ENCODE measurements at places on chromosomes 2 and 18.

DNA sequence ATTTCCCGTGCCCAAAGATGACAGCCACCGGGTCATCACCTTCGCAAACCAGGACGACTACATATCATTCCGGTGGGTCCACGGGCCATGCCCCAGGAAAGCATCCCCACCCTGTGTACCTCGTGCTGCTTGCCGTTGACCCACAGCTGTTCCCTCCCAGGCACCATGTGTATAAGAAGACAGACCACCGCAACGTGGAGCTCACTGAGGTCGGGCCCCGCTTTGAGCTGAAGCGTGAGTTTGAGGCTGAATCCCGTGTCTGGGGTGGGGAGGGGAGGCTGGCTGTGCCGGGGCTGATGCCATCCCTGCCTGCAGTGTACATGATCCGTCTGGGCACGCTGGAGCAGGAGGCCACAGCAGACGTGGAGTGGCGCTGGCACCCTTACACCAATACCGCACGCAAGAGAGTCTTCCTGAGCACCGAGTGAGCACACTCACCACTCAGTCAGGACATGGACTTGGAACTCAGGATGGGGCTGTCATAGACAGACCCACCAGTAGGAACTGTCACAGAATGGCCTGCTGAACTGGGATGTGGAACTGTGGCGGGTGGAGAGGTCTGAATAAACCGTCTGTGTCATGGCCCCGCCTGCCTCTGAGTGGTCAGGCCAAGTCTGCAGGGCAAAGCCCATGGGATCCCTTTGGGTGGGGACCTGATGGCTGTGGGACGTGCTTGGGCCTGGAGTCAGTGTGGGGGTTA, 3.5 kb downstream of the IMP4 start:
- no peak for DNase-seq

DNA sequence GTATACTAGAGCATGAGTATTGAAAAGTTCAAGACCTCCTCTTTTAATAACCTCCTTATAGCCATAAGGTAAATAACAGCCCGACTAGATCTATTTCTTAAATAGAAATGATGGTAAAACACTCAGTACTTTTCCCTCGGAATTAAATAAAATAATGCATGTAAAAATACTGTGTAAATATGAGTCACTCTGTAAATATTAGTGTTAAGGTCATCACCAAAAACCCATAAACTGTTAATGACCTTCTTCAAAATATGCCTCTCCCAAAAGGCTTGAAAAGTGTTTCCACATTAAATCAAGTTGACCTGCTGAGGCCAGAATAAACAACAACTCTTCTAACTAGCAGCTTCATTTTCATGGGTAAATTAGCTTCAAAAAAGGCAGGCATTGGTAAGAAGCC, 25.3 kb upstream of the BZW1 start:
- no peak for DNase-seq

GRCh38 chr2:104321796-104322349, 532.0 kb upstream of the POU3F3 start:
- DNase-seq, result no peak

- DNase-seq, result no peak
Observed at GRCh38 chr18:5964596-5964995, 69.3 kb upstream of the TMEM200C start.

DNA sequence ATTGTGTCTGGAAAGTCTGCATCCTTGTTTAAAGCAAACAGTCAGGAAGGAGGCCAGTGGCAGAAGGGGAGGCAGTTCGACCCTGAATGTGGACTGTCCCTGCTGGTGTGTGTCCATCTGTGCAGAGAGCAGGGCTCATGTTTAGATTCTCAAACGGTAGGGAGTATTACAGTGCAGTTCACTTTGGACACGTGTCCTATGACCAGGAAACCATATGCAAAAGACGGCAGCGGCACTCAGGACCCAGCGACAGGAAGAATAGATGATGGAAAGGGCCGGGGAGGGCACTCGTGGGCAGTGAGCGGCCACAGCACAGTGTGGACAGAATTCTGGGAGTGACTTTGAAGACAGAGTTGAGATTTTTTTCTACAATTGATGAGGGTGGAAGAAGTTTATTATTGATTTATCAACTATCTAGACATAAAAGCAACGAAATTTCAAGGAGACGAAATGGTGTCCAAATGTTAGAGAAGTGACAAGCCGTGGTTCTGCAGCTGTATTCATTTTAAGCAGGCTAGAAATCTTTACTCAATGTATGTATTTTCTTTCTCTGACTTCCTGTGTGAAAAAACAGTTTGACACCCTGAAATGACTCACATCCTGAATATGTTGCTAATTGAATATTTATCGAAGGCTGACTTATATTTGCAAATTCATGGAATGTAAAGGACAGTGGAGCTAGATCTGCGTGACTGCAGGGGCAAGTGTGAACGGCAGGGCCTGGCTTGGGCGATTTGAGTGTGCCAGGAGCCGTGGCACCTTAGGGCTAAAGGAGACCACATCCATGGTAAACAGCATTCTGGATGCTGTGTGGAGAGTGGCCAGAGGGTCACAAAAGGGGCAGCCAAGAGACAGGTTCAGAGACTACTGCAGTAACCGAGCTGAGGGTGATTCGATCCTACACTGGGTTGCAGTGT, 214.2 kb downstream of the PTGR3 start:
- peak; percentile 45 for DNase-seq

- no peak for DNase-seq
Observed at GRCh38 chr2:176852667-176853066, 359.9 kb upstream of the HNRNPA3 start.

- no peak for DNase-seq
Observed at GRCh38 chr2:20483194-20483895, 36.5 kb downstream of the RHOB start.

GRCh38 chr18:39596891-39597290, 2031.3 kb upstream of the CELF4 start:
- DNase-seq, result no peak

- DNase-seq, result no peak
Observed at GRCh38 chr2:174878537-174879147, 114.4 kb upstream of the CHRNA1 start.

DNA sequence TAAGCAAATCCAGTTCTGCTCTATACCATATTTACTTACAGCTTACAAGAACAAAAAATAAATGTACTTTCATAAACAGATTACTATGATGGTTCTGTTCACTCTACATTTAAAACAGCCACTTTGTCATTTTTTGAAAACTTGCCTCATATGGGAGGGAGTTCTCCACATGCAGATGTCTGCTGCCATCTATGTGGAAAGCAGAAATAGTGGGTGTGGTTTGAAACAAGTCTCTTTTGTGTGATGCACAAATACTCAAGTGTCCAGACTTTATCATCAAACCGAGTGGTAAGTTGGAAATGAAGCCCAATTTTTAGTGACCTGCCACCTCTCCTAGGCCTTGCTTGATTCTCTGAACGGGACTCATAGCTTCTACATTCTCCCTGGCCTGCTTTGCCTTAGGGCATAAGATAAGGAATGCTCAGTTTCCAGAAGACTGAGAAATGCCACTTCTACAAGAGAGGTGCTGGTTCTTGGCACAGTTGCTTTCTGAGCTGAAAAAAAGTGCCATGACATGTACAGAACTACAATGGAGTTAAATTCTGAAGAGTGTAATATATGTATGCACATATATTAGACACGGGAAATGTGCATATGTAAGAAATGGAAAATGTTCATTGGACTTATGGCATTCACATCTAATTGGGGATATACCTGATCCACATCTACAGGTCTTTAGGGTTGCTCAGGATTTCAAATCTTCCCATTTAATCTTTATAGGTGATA, 221.0 kb downstream of the SLC8A1 start:
- DNase-seq, result no peak

- no peak for DNase-seq
Observed at GRCh38 chr2:119123389-119123788, 35.2 kb downstream of the C1QL2 start.

DNA sequence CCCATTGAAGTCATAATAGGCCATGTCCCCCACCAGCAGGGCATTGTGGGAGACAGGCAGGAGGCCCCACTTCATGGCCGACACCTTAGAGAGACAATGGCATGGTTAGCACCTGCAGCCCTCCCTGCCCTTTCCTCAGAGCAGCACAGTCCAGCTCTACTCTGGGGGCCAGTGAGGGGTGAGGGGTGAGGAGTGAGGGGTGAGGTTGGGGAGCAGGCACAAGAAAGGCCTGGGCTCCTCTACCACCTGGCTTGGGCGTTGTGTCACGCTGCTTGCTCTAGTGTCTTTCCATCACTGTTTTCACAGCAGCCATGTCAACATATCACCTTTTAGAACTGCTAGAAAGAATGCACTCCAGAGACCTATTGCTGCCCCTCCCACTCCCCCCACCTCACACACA, 77.2 kb downstream of the ADD2 start:
- no peak for DNase-seq

Data from activated T-cell treated with anti-CD3 and anti-CD28 coated beads, Interleukin-2, amount 50 U/mL, for 24 hours (primary cell).